ENCODE measurements at places on chromosomes 13 and 19. TPM values are rescaled to one million over a fixed set of nuclear protein-coding genes. Genes with fewer than 3 reads are reported as not detected.
A peak's percentile ranks its signal among the peaks of the same experiment; 100 is the strongest.

- H3K36me3 ChIP-seq: peaks cover 4% of the 10 kb centered on the region
- H3K27ac ChIP-seq: no peak overlapping the region
- peak; percentile 56 for DNase-seq
Observed at GRCh38 chr19:13104360-13104847, 1.7 kb upstream of the LYL1 start.

The C19orf85 gene
- total RNA-seq: not detected

- no peak for DNase-seq
- no peak overlapping the region for H3K27ac ChIP-seq
- H3K36me3 ChIP-seq: no peaks in the 10 kb centered on the region
- peaks cover 19% of the 10 kb centered on the region for H3K4me1 ChIP-seq
- H3K27me3 ChIP-seq: no peaks in the 10 kb centered on the region
Observed at GRCh38 chr13:79812070-79812850, 331.3 kb downstream of the NDFIP2 start.

DNA sequence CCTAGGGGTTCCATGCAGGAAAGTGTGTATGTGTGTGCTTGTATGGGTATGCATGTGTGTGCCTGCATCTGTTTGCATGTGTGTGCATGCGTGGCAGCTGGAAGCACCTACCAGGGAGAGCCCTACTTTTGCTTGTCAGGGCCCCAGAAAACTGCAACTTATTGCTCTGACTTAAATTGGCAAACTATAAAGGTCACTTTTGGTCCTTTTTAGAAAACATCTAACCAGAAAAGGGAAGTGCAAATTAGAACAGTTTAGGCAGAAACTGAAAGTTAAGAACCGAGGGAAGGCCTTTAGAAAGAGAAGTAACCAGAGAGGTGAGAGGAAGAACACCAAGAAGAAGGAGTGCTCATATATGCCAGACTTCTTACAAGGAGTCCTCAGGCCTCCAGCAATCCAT, 32.5 kb downstream of the DLEU7 start:
- H3K36me3 ChIP-seq: no peaks in the 10 kb centered on the region
- peaks cover 6% of the 10 kb centered on the region for H3K4me1 ChIP-seq
- H3K27me3 ChIP-seq: no peaks in the 10 kb centered on the region
- no peak for DNase-seq
- H3K27ac ChIP-seq: no peak overlapping the region

The PNMA8A gene
- total RNA-seq: 29.9 TPM

- no peaks in the 10 kb centered on the region for H3K4me1 ChIP-seq
- no peaks in the 10 kb centered on the region for H3K36me3 ChIP-seq
- no peak overlapping the region for H3K4me3 ChIP-seq
Observed at GRCh38 chr13:99484473-99484872, 16.8 kb upstream of the TM9SF2 start.

DNA sequence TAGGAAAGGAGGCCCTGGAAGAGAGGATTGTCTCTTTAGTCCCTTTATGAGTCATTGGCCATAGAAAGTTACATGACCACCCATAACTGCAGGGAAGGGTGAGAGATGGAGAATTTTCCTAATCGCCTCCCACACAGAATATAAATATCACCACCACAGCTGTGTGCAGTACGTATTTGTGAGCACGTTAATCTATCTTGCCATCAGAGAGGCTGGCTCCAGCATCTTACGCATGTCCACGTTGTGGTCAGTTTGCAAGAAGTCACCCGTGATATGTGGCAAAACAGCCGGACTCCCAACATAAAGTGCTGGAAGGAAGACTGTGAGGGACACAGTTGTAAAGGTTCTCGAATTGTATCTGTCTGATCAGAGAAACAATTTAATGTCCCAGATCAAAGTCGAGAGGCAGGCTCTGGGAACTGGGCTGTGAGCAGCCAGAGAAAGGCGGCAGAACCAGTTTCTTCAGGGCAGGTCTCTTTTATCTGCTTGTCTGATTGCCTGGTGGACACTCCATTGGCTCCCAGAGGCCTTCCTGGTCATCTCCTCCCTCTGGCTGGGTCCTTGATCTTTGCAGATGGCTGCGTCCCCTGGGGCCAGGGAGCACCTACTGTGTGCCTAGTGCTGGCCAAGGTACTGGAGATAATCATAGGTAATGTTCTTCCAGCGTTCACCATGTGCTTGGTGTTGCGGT, 74.9 kb downstream of the SIPA1L3 start:
- H3K27me3 ChIP-seq: no peaks in the 10 kb centered on the region
- DNase-seq: no peak
- H3K36me3 ChIP-seq: no peaks in the 10 kb centered on the region
- H3K4me3 ChIP-seq: no peak overlapping the region
- H3K27ac ChIP-seq: no peak overlapping the region

GRCh38 chr13:46982856-46983582, 86.2 kb upstream of the HTR2A start:
- no peak overlapping the region for H3K27ac ChIP-seq
- H3K4me3 ChIP-seq: no peak overlapping the region
- H3K36me3 ChIP-seq: no peaks in the 10 kb centered on the region
- H3K27me3 ChIP-seq: no peaks in the 10 kb centered on the region
- H3K4me1 ChIP-seq: peaks cover 4% of the 10 kb centered on the region

- H3K4me3 ChIP-seq: peak overlapping the region; percentile 84
- DNase-seq: no peak
- no peak overlapping the region for H3K27ac ChIP-seq
- H3K36me3 ChIP-seq: no peaks in the 10 kb centered on the region
- H3K27me3 ChIP-seq: peaks cover 18% of the 10 kb centered on the region
- peaks cover 36% of the 10 kb centered on the region for H3K4me1 ChIP-seq
Observed at GRCh38 chr19:12794196-12794941, 3.1 kb downstream of the JUNB start.

The LILRB2 gene
- total RNA-seq: not detected

DNA sequence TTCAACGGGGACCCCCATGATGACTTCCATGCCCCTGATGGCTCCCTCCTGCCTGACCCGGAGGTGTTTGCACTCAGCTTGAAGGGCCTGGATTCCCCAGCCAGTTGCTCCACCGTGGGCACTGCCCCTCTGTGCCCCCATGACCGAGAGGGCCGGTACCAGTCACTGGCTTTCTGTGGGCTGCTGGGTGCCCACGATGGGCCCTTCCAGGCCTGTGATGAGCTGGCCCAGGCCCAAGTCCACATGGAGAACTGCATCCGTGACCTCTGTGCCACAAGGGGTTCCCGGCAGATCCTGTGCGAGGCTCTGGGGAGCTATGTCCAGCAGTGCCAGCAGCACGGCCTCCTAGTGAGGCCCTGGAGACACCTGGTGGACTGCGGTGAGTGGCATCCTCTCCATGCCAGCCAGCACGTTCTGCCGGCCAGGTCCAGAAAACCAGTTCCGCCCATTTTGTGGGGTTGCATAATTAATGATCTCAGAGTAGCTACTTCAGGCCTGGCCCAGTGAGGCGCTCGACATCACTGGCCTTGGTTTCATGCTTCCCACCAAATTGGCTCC, 34.9 kb upstream of the FXYD3 start:
- no peaks in the 10 kb centered on the region for H3K36me3 ChIP-seq
- no peak overlapping the region for H3K4me3 ChIP-seq
- no peaks in the 10 kb centered on the region for H3K27me3 ChIP-seq
